T-helper 1 cell (primary cell): ENCODE measurements at places on chromosomes 2 and 18.

- DNase-seq = no peak
These were observed 289.9 kb downstream of the LRRTM1 start for GRCh38 chr2:80014637-80015036.

DNA sequence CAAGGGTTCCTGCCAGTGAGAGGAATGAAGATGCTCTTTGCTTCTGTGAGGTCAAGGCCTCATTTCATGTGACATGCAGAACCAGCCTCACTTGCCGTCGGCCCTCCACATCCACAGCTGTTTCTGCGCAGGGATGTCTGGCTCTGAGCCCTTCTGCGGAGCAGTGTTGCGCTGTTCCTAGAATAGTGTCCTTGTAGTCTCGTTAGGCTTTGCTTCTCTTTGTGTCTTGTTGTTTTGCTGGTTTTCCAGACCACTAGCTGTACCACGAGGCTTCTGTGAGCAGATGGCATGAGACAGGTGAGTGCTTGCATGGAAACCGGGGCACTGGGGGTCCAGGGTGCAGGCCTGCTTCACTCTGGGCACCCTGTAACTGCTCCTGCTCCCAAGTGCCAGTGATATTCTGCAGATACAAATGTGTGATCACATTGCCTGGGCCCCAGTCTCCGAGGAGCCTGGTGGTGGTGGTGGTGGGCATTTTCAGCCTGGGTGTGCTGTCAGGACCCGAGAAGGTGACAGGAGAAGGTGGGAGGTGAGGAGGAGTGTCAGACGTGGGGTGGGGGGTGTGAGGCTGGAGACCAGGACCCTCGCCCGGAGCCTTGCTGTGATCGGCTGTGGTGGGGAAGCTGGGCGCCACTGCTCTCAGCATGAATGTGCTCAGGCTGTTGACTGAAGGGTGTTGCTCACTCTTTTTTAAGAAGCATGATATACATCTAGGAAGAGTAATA lies 34.3 kb downstream of the LDLRAD4 start:
- DNase-seq = no peak

- DNase-seq = no peak
These were observed 240.5 kb upstream of the SALL3 start for GRCh38 chr18:78739115-78739514.

- no peak for DNase-seq
These were observed 104.6 kb downstream of the RTN4 start for GRCh38 chr2:54945391-54946219.

GRCh38 chr2:1024981-1025380 lies 74.3 kb downstream of the SNTG2 start:
- DNase-seq = no peak

DNA sequence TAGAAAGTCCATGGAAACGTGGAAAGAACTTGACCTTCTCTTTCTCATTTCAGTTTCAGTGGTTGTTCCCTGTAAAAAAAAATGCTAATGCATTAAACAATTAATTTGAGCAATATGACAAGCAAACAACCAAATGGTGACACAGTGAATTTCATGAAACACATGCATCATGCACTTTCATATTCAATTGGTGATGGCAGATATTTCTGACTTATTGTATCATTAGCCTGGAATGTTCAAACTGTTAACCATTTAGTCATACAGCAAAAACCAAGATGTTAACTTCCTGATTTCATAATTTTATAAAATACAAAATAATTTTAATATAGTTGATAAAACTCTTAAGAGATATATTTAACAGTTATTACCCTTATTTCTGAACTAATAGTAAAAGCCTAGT lies 85.5 kb downstream of the SCN1A start:
- DNase-seq = no peak

DNA sequence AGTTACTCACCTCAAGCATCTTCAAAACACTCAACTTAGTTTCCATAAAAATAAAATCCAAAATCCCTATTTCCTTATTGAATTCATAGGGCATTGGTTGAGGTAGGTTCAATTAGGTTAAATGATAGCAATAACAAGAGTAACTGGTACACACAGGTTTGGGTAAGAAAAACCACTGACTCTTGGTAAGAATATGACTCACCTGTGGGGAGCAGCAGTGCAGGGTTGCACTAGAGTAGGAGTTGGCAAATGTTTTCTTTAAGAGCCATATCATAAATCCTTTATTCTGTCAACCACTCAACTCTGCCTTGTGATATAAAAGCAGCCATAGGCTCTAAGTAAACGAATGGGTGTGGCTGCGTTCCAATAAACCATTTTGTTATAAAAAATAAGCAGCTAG lies 71.4 kb upstream of the CDH20 start:
- DNase-seq = no peak

DNA sequence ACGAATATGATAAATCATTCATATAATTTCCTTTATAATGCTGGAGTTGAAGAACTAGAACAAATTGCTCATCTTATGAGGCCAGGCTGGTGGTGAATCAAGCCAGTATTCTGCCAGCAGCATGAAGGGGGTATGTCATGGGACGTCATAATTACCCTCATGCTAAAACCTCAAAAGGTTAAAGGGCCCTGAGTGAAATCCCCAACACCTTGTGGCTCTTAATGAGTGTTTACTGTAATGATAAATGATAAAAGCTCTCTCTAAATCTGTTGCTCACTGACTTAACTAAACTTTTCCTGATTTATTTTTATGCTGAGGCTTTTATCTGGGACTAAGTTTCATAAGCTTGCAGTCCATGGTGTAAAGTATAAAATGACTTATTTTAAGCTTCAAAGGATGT lies 18.3 kb upstream of the NEDD4L start:
- DNase-seq = no peak

GRCh38 chr2:145380436-145381017 lies 860.6 kb upstream of the ZEB2 start:
- no peak for DNase-seq

GRCh38 chr2:119760237-119760955 lies 674 bp downstream of the PTPN4 start:
- no peak for DNase-seq

DNA sequence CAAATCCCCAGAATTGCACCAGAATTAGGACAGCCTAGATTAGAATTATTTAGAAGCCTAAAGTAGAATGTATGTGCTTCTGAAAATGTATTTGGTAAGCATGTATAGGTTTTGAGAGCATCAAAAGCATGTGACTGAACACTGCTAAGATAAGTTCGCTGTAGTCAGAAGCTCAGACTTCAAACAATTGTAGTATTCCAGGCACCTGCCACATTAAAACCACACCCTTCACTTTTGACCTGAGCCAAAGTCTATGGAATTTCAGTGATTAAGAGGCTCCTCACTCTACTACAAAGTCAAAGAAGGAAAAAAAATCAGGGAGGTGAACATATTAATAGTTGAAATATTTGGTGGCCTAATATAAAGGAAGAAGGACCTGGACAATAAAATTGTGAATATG lies 8.2 kb downstream of the KCNJ3 start:
- no peak for DNase-seq

DNA sequence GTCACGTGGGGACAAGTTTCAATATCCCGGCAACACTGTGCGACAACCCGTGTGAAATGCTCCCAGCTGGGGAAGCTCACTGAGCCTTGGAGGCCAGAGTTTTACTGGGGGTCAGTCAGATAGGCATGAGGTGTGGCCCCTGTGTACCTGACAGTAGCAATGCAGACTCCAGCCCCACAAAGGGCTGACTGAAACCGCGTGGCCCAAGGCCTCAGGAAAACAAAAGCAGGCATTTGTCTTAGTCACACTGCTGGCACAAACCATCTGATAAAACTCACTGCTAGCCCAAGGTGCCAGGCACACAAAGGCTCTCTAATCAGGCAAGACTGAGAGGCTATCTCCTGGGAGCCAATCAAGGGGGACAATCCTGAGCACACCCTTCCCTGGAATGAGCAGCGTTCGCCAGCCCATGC lies 786.6 kb upstream of the RAB6C start:
- no peak for DNase-seq

DNA sequence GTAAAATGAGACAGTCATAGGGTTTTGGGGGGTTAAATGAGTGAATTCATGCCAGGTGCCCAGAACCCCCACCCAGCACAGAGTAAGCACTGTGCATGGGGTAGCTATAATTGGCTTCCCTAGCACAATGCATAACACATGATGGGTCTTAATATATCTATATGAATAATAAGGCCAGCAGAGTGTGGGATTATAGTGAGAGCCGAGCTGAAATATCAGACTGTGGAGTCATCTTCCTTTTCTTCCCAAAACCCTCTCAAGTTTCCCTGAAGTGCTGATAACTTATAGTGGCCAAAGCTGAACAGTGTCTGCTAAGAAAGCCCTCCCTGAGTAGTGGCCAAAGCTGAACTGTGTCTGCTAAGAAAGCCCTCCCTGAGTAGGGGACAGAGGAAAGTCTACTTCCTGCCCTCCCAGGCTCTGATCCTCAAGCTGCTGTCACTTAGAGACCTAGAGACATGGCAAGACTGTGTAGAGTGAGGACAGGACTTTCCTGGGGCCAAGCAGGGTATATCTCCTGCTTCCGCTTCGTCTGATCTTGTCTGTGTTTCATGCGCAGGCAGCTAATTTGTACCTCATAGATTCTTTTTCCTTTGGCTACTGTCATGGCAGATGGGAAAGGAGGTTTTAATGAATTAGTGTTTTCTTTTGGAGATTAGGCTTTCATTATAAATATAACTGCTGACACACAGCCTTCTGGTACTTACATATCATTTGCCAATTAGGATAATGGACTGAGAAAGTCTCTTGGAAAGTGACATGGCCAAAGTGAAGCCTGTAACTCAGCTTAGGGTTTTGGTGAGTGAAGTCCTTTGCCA lies 94.9 kb downstream of the FHOD3 start:
- no peak for DNase-seq

GRCh38 chr18:13836559-13836958 lies 12.6 kb downstream of the MC5R start:
- no peak for DNase-seq

DNA sequence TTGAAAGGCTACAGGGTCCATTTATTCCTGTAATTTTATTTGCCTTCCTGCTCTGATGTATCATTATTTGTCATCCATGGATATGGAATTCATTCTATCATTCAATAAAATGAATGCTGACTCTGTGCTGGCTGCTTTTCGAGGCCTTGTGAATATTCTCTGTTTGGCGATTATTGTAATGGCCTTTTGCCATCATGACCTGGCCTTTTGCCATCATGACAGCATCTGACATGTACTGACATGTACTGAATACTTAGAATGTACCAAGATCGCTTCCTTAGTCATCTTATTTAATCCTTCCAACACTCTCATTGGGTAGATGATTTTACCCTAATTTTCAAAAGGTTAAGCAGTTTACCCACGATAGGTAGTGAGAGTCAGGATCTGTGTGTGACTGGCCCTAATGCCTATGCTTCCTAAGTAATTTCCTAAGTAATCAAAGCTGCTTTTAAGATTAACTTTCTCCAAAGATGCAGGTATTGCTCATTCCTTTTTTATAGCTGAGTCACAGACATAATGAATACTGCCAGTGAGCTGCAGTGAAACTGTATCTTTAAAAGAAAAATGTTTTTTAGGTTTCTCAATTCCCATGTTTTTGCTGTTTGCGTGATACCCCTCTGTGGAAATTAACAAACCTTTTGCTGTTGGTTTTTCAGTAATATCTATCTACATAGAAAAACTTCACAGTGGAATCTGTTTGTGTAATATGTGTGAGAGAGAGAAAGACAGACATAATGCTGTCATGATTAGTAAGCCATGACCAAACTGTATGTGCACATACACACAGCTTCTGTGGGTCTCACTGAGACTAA lies 127.8 kb downstream of the CERS6 start:
- DNase-seq = no peak

- no peak for DNase-seq
These were observed 102.3 kb downstream of the R3HDM1 start for GRCh38 chr2:135633582-135633981.

- DNase-seq = no peak
These were observed 131.4 kb upstream of the MAPRE2 start for GRCh38 chr18:34909637-34910364.

DNA sequence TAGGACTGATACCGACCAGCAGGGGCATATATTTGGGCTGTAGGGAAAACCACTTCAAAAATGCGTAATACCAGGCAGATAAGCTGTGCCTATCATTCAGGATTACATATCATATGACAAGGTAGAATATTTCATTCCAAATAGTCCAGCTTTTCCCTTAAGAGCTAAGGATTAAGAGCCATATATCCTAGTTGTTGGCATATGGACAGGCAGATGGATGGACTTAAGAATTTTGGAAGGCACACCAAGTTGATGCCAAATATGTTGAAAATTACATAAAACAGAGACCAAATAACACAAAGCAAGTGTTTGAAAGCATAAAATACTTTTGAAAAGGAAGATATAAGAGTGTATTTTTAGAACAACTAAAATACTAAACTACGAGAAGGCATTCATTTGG lies 52.1 kb downstream of the LRRTM4 start:
- no peak for DNase-seq

DNA sequence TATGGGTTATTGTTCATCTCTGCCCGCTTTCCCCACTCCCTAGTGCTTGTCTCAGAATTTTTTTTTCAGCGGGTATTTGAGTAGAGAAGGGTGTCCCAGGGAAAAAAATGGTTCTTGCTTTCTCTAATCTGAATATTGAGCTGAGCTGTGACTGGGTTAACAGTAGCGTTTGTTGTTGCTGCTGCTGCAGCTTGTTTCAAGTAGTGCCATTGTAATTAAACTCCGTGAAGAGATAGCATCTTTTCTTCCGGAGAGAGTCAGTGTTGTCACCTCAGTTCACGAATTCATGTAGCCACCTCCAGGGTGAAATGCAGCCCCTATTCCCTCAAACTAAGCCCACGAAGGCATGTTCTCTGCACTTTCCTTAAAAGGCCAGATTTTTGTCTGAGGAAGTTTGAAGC lies 1.5 kb upstream of the AAK1 start:
- peak; percentile 77 for DNase-seq

DNA sequence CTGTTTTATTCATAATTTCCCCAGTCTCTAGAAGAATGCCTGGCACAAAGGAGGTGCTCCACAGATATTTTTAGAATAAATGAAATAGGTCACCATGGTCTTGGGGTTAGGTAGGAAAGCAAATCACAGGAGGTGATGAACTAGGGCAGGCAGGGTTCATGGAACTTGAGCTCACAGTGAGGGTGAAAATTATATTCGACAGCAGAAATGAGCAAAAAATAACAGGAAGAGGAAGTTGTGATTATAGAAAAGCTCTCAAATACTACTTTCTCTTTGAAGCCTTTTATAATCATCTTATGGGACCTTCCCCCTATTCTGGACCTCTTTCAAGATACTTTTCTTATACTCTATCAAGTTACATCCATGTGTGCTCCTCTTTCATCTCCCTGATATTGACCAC lies 4.5 kb upstream of the CREB1 start:
- DNase-seq = no peak
